ENCODE measurements at places on chromosomes 16 and 17. TPM values are rescaled to one million over a fixed set of nuclear protein-coding genes. Genes with fewer than 3 reads are reported as not detected.
A peak's percentile ranks its signal among the peaks of the same experiment; 100 is the strongest.

PPP1R1B gene
- total RNA-seq: not detected

ASPHD1 gene
- total RNA-seq: 3.2 TPM

KLHL10 gene
- total RNA-seq: not detected

GRCh38 chr17:149897-150584, 12.7 kb downstream of the SCGB1C2 start:
- peak; percentile 13 for DNase-seq
- no peak overlapping the region for H3K4me3 ChIP-seq
- H3K4me1 ChIP-seq: no peaks in the 10 kb centered on the region
- H3K27ac ChIP-seq: no peak overlapping the region

DNA sequence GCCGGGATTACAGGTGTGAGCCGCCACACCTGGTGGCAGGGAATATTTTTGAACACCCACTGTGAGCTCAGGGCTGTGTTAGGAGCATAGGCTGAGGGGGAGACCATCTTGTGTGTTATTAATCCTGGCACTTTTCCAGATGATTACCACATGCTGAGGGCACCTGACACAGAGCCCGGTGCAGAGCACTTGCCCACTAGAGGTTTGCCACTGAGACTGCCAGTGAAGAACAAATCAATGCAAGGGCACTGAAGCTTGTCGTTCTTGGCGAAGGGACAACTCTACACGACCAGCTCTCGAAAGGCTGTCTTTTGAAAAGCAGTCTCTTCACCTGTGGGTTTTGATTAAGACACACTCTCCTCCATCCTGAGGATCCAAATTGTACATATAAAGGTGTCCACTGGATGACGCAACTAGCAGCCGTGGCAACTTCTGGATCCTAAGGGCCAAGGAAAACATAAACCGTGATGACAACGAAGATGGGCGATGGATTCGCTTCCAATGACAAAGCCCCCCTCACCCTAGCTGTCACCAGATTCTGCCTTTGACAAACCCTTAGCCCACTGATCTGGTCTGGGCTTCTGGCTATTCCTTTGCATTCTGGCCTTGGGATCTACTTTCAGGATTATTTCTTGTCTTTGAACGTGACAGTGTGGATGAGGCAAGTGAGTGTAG, 28.7 kb downstream of the WIPI1 start:
- no peak for DNase-seq
- no peak overlapping the region for H3K27ac ChIP-seq
- H3K27me3 ChIP-seq: no peaks in the 10 kb centered on the region
- no peak overlapping the region for H3K4me3 ChIP-seq

DNA sequence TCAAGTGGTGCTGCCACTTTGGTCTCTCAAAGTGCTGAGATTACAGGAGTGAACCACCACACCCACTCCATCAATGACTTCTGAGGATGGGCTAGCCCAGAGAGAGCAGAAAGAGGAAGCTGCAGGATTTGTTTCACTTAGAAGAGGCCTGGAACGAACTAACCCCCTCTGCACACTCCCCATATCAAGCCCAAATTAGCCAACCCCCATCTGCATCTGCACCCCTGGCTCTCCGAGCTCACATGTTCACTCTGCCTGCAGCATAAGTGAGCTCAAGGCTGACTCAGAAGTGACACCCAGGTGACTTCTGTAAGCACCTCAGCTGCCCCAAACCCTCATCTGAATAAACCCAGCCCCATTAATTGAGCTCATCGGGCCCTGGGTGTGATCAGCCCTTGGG, 4.8 kb downstream of the SCNN1G start:
- no peak overlapping the region for H3K27ac ChIP-seq
- H3K27me3 ChIP-seq: peaks cover 13% of the 10 kb centered on the region
- no peak overlapping the region for H3K4me3 ChIP-seq
- no peak for DNase-seq

GRCh38 chr16:84503751-84504395, 586 bp downstream of the MEAK7 start:
- H3K36me3 ChIP-seq: no peaks in the 10 kb centered on the region
- peak overlapping the region; percentile 66 for H3K4me3 ChIP-seq
- no peak for DNase-seq
- peaks cover 34% of the 10 kb centered on the region for H3K4me1 ChIP-seq
- peak overlapping the region; percentile 85 for H3K27ac ChIP-seq
- H3K27me3 ChIP-seq: no peaks in the 10 kb centered on the region
